C1 segment of cervical spinal cord (tissue), 14 donors: ENCODE measurements at places on chromosomes 2 and 18.

DNA sequence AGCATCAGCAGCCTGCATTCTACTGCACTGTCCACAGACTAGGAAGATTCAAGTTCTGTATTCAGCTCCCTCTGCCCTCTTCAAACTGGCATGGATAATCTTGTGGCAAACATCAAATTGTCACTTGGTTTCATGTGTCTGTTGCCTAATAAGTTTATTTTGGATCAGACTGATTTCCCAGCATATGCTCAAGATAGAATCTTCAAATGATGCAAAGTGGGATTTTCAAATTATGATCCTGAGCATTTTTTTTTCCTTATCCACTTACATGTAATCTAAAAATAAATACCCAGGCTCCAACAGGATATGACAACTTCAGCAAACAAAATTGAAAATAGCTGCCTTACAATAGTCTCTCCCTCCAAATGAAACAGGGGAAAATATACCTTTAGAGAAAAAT is 160.9 kb upstream of the VRK2 start:
- no peak for DNase-seq

- no peak for DNase-seq
Measured at GRCh38 chr18:12306752-12307700, 1.0 kb upstream of the TUBB6 start.

- DNase-seq, result no peak
Measured at GRCh38 chr2:52695731-52696130, 1071.9 kb upstream of the CHAC2 start.

DNA sequence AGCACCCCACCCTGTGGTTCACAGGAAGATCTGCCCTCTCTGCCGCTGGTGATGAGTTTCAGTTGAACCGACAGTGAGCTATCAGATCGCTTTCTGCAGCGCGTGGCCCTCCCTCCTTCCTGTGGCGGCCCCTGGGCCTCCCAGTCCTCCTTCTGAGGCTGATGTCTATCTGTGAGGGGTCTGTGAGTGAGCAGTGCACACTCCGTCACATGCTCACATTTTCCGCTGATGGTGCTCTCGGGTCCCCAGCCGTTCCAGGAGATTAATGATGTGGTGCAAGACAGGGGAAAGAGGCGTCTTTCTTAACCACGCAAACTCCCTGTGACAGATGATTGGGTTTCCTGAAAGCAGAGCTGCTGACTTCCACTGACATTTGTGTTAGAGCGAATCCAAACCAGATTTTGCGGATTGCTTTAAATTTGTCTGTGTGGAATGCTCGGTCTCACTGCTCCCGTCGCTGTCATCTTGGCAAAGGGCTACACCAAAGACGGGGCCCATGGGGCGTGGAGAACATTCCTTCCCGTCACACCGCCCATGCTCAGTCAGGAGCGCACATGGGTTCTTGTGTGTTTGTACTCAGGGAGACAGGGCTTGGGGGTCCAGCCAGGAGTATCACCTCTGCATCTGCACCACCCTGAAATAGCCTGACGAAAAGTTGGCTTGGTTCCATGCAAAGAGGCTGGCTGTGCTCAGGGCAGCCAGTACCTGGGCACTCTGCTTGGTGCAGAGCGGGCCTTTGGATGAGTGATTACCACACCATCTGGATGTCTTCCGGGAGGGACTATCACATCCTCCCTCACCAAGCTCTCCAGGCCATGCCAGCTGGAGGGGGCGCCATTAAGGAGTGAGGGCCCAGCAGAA is 154.7 kb upstream of the HS6ST1 start:
- no peak for DNase-seq
